ENCODE measurements at places on chromosomes 1 and 21.

DNA sequence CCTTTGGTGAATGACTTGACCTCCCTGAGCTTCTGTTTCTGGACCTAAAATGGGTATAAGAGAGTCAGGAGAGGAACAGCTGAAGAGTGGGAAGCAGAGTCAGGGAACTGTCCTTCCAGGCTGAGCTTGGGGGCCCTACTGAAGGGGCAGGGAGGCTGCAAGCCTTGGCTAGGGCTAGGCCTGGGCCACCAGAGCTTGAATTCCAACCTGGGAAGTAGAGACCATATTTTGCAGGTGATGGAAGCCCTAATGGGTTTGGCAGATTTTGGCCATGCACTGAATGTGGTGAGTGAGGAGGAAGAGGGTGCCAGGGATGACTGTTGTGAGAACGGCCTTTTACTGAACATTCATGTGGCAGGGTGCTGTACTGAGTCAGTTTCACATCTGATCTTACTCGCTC lies 69.4 kb upstream of the KLHDC7A start:
- H3K4me3 ChIP-seq: no peak overlapping the region
- no peaks in the 10 kb centered on the region for H3K27me3 ChIP-seq
- no peak overlapping the region for H3K27ac ChIP-seq
- no peak for DNase-seq
- H3K4me1 ChIP-seq: no peaks in the 10 kb centered on the region

DNA sequence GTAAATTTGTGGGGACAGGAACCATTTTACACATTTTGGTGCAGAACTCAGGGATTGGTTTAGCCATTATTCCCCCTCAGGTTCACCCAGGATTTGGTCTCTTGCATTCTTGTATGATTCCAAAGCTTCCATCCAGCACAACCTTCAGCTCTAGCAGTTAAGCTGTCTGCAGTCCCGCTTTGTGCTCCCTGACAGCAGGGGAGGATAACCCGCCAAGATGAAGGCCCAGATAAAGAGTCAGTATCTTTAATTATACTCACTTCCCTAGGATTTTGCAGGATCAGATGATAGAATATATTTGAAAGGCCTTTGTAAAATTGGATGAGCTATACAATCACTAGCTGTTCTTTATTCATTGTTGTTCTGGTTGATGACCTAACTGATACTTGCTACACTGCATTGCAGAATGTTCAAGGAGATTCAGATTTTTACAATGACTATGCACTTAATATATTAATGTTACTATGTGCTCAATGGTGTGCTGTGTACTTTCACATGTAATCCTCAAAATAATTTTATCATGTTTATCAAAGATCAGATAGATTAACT lies 49.8 kb downstream of the SLC16A1 start:
- no peak overlapping the region for H3K4me3 ChIP-seq
- no peak for DNase-seq
- H3K27ac ChIP-seq: no peak overlapping the region

DNA sequence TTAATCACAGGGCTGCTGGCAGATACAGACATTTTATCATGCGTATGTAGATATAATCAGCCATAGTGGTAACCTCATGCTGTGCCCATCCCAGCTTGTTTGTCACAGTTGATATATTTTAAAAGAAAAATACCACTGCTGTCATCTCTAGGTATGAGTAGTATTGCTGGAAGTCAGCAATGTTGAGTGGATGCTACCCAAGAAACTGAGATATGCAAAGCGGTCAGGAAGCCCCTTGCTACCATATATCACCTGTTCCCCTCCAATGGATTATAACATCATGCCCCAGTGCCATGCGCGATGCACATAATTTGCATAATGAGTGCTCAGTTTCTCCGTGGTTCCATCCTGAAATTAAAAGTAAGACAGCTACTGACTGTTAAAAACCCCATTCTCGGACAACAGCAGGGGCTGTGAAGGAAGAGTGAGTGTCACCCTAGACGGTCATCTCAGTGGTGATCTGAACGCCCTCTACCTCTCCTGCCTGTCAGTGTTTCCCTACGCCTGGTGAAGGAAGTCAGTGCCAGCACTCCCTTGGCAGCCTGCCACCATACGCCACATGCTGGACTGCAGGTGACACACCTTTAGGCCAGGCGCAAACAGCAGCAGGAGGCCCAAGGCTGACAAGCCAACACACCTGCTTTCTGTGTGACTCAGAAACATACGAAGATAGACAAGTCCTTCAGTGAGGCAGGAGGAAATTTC lies 2.7 kb downstream of the IL10RB start:
- no peaks in the 10 kb centered on the region for H3K27me3 ChIP-seq
- no peak overlapping the region for H3K27ac ChIP-seq
- peak overlapping the region; percentile 96 for H3K4me3 ChIP-seq

DNA sequence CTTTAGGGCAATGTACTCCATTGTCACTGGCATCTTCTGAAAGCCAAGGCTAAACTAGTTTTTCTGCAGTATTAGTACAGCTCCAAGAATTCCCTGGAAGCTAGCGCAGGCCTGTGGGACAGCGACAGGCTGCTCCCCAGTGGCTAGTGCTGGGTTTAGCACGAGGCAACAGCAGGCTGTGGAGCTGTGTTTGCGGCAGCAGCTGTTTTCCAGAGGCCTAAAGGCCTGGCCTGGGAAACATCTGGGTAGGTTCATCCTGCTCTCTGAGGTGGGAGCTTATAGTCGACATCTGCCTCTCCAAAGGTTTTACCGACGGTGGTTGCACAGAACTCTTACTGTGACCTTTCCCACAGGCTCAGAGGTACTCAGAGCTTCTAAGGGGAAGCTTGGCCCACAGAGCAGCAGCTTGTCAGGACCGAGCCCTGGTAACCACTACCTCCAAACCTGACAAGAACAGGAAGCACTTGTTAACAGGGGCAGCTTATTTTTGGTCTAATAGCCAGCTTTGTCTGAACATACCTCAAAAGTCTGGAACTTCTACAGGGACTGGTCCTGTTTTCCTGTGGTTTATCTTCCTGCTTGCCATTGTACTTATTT lies 17.2 kb downstream of the CC2D1B start:
- H3K36me3 ChIP-seq: peaks cover 18% of the 10 kb centered on the region
- H3K4me3 ChIP-seq: no peak overlapping the region
- peak overlapping the region; percentile 55 for H3K27ac ChIP-seq
- no peak for DNase-seq

DNA sequence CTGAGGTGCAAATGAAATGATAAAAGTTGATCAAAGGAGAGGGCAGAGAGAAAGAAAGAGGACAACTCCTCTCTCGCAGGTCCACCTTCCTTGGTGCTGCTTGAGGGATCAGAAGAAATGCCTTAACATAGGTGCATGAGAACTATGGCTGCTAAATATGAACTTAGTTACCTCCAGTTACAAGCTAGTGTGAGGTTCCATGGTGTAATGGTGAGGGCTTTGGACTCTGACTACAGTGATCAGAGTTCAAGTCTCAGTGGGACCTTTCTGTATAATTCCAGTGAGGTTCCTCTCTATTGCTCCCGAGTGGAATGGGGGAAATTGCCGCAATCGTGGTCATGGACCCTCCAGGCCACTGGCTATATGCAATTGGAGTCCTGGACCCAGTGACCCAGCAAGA lies 387.3 kb downstream of the FAM72C start:
- no peaks in the 10 kb centered on the region for H3K4me1 ChIP-seq
- no peak for DNase-seq
- no peak overlapping the region for H3K4me3 ChIP-seq
- no peaks in the 10 kb centered on the region for H3K27me3 ChIP-seq
- H3K27ac ChIP-seq: no peak overlapping the region
- no peaks in the 10 kb centered on the region for H3K36me3 ChIP-seq

GRCh38 chr21:26096494-26097371 lies 73.8 kb downstream of the APP start:
- DNase-seq: no peak
- H3K36me3 ChIP-seq: no peaks in the 10 kb centered on the region
- no peaks in the 10 kb centered on the region for H3K27me3 ChIP-seq
- H3K27ac ChIP-seq: no peak overlapping the region

DNA sequence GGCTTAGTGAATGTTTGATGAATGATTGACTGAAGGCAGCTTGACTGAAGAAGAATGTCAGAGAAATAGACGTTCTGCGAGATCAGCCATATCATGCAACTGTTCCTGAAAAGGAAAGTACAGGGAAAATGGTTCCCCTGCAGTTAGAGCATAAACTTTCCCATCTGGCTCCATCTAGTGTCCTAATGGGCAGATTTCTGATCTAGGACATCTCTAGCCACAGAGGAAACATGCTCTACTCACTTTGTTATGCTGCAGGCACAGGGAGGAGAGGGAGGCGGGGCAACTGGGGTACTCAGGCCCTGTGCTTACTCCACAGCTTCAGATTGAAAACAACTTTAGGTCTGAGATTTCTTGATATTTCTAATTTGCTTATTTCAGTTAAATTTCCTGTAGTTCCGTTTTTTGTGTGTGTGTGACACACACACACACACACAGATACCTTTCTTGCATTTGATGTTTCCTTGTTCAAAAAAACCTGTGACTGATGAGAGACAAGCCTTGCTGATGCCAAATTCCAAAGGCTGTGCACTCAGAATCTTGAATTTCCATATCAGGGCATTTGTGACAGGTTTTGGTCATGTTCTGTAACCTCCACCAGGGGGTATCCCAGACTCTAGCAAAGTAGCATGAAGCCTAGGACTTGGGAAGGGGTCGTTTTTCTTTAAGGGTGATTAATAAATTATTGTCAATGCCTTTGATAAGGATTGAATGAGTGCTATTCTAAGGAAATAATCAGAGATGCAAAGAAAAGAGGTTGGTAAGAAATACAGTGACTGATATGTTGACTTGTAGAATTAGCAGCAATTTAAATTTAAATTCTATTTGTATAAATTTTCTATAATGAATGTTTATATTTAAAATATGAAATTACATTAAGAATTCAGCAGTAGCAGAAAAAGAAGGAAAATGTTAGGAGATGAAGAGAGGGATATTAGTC lies 139.7 kb upstream of the BEND5 start:
- H3K27me3 ChIP-seq: peaks cover 2% of the 10 kb centered on the region
- H3K4me1 ChIP-seq: no peaks in the 10 kb centered on the region
- H3K36me3 ChIP-seq: no peaks in the 10 kb centered on the region
- H3K4me3 ChIP-seq: no peak overlapping the region
- H3K27ac ChIP-seq: no peak overlapping the region

DNA sequence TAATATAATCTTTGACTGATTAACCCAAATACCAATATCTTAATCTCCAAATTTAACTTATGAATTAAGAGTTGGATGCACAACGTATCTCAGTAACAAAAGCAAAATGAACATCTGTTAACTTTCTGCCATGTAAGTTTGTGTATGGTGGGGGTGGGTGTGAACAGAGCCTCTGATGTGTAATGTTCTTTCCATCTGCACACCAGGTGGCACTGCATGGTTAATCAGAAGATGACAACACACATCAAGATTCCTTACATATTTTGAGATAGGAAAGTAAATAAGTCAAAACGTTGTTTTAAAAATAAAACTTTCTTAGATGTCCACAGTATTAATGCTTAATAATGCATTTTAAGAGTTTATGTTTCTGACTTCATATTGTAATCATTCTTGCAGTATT lies 251.9 kb downstream of the DPYD start:
- H3K27me3 ChIP-seq: no peaks in the 10 kb centered on the region
- DNase-seq: no peak
- no peaks in the 10 kb centered on the region for H3K36me3 ChIP-seq
- H3K4me3 ChIP-seq: no peak overlapping the region
- no peak overlapping the region for H3K27ac ChIP-seq

- H3K4me3 ChIP-seq: no peak overlapping the region
- no peak overlapping the region for H3K27ac ChIP-seq
- peaks cover 11% of the 10 kb centered on the region for H3K4me1 ChIP-seq
- no peaks in the 10 kb centered on the region for H3K36me3 ChIP-seq
These were observed 67.5 kb upstream of the ANGPTL1 start for GRCh38 chr1:178938101-178938958.

DNA sequence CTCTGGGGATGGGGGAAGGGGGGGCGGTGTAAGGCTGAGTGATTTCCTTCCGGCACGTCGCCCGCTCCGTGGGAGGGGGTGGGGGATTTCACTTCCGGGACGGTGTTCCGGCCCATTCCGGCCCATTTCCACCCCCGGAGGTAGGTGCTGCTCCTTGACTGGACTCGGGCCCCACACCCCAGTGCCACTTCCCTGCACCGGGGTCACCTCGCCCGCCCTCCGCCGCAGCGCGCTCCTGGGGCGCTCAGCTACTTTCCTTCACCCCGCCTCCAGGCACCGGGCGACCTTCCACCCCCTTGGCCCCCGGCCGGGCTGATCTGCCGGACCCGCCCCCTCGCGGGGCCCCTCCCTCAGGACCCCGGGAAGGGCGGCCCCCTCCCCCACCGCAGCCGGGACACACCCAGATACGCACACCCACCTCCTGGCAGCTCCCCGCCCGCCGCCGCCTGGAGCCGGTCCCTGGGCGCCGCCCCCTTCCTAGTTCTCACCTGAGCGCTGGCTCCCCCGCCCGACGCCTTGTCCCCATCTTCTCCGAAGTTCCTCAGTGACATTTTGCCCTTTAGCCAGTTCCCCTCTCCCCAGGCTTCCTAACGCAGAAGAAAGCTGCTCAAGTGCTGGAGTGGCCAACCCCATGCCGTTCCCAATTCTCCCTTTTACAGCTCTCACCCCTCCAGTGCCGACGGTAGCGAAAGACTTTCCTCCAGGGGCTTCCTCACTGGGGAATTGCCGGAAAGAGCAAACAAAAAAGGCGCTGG lies at the start of gene ZBTB37:
TSS of gene ZBTB37 (plus strand) at position 115 of the 755 bp plus-strand sequence. CDS start 1,846 bp downstream, outside the sequence.
- H3K27ac ChIP-seq: peak within 1 kb of the TSS; percentile 94
- H3K27me3 ChIP-seq: no peaks in the 10 kb centered on the region
- H3K36me3 ChIP-seq: peaks cover 62% of the 10 kb centered on the region
- peak within 1 kb of the TSS; percentile 89 for H3K4me3 ChIP-seq
- peaks cover 65% of the 10 kb centered on the region for H3K4me1 ChIP-seq
- peak; percentile 97 for DNase-seq

DNA sequence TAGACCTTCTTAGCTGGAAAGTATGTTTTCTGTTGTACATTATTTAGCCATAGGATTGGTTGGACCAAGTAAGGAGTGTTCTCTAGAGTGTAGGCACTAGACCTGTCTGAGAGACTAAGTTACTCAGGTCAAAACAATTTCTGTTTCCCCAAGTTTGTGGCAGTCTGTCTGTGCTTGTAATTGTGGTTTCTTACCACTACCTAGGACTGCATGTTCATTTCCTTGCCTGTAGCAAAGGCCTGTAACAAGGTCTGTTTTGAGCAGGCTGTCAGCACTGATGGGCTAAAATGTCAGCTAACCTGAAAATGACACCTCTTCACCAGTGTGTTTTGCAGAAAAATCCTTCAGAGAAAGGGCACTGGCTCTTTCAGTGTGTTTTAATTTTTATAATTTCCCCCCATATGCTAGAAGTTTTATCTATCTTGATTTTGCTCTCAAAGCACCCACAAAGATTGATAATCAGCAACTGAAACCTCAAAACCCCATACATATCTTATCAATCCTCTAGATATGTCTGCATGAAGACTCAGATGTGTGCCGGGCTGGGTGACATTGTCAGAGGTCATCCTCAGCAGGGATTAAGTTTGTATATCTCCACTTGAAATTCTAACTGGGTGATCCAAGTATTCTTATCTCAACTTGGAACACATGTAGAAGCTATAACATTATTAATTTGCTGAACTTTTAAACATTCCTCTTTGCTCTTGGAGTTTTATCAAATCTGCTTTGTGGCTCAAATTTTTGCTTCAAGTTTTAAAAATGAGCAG lies 50.7 kb upstream of the ST6GALNAC3 start:
- H3K36me3 ChIP-seq: no peaks in the 10 kb centered on the region
- H3K27ac ChIP-seq: peak overlapping the region; percentile 13
- H3K4me3 ChIP-seq: no peak overlapping the region
- H3K4me1 ChIP-seq: peaks cover 16% of the 10 kb centered on the region
- no peaks in the 10 kb centered on the region for H3K27me3 ChIP-seq
